ENCODE measurements at places on chromosomes 12 and 14.

- DNase-seq, result no peak
Observed at GRCh38 chr14:20632448-20632830, 9.1 kb downstream of the OR6S1 start.

- peak; percentile 38 for DNase-seq
Observed at GRCh38 chr12:117155278-117156060, 34.8 kb downstream of the FBXO21 start.

- no peak for DNase-seq
Observed at GRCh38 chr12:6546016-6546415, 9.8 kb downstream of the IFFO1 start.

DNA sequence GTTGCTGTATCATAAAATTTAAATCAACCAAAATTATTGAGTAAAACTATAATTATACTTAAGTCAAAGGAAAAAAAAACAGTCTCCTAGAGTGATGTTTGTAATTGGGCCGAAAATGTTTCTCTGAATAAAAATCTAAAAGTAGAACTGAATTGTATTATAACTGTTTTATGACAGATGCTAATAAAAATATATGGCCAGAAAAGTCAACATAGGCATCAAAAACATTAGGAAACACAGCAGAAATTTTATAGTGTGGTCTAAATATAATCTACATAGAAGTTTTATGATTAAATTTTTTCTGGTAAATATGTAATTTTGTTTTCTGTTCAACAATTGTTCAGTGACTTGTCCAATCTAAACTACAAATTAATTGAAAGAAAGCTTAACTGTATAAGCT, 277.8 kb downstream of the ALX1 start:
- no peak for DNase-seq

DNA sequence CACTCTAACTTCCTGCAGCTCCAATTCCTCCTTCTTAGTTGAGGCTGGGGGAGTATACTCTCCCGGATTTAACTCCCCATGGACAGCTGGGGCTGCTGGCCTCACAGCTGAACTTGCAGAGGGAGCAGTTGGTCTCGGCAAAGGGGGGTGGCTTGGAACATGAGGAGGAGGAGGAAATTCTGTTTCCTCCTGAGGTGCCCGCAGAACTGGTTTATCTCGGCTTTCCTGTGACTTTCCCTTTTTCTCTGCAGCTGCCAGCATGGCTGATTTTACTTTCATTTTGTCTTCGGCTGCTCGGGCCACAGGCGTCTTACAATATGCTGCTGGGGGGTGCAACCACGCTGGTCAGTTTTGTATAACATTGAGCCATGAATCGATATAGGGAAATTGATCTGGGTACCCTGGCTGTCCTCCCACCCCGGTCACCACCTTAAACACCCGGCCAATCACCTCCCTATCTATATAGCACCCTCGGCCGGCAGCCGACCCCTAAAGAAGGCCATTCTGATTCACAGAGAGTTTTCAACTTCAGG, 1317.6 kb downstream of the TMEM121 start:
- DNase-seq, result peak; percentile 45

GRCh38 chr14:34228650-34228976, 233.4 kb downstream of the SPTSSA start:
- DNase-seq, result no peak

DNA sequence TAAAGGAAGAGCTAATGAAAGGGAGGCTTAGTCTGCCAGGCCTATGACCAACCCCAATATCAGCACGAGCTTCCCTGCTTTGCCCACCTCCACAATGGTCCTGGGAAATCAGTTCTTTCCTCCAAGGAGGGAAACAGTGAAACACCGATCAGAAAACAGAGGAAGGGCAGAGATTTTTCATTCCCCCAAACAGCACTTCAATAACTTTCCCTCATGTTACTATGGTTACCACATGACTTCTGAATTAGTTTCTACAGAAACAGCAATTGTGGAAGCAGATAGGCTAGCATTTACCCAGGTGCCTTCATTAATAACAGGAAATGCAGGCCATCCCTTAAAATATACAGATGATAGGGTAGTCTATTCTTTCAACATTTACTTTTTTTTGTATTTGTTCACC, 35.9 kb downstream of the TRIM9 start:
- no peak for DNase-seq

- DNase-seq, result no peak
Observed at GRCh38 chr12:1876086-1876485, 42.4 kb downstream of the CACNA2D4 start.

DNA sequence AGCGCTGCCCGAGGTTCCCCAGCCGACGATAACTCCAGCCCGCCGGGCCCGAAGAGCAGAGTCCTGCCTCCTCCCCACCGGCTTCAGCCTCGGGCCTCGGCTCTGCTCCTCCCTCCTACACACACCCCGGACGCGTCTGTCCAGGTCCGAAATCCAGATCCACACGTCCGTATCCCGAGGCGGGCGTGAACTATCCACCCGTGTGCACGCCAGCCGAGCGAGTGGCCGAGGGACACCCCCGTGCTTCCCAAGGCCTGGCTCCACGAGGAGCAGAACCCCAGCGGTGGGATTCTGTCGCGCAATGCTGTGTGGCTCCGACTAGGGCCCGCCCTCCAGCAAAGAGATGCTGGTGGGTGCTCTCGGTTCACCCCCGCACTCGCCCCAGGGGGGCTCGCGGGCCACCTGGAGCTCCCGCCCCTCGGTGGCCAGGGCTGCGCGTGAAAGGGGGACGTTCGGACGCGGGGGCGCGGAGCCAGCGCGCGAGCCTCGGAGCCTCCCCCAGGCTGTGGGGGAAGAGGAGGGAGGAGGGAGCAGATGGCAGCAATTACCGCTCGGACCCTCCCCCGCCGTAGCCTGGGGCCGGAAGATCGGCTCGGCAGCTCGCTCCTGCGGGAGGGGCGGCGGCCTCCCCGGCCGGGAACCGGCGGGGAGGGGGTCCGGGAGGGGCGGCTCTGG, 18.9 kb upstream of the ANKRD33 start:
- DNase-seq, result no peak

GRCh38 chr12:24696800-24697199, 252.1 kb downstream of the BCAT1 start:
- no peak for DNase-seq

DNA sequence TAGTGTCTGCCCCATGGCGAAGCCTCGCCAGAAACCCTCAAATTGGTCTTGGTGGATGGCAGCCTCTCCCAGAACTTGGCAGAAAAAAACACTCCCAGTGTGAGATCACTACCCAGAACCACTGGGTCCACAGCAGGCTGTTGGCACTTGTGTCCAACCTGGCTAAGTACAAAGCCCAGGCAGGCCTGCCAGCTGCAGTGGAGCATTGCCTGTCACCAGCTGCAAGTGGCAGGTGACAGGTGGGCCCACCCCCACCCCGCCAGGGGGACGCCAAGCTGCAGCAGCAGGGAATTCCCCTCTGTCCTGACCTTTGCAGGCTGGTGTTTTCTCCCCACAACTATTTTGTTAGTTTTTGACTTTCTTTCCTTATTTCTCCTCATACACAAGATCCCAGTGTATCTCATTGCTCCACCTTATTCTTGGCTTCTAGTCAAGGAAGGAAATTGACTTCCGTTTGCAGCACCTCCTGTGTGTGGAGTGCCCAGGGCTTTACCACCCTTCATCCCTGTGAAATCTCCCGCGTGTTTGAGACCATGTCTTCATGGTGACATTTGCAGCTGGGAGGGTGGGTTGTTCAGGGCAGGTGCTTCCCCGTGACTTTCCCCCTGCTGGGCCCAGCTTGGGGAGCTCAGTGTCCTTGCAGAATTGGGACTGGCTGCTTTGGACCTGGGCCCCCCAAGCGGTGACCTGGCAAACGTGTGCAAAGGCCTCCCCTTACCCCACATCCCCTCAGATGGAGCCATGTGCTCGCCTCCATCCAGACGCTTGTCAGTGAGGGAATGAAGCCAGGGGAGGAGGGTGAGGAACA, 73.8 kb upstream of the RIN3 start:
- peak; percentile 90 for DNase-seq

GRCh38 chr12:66188584-66189485, at the start of gene IRAK3:
Gene IRAK3, plus strand, starts transcription at chr12:66189214. Its CDS starts 86 bp downstream, at chr12:66189300.
- DNase-seq, result peak; percentile 43

DNA sequence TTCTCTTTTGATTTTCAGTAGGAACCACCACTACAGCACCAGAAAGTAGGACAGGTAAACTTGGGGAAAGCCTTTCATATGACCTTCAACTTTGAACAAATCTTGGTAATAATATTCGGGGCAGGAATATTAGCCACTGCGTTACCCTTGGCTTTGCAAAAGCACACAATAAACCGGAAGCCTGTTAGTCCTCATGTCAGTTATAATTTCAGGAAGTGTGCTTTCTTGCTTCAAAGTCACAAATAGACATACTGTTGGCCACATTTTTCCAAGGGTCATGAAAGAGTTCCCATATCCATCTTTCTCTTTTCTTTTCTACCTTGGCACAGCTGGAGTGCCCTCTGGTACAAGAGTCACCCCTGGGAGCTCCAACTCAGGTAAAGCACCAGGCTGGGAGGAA, 167.2 kb upstream of the CNTN1 start:
- no peak for DNase-seq

- no peak for DNase-seq
Observed at GRCh38 chr12:121668750-121669520, 519 bp downstream of the MORN3 start.

GRCh38 chr14:67269298-67270060, 28.2 kb downstream of the PALS1 start:
- no peak for DNase-seq

GRCh38 chr12:62720661-62721330, 214.2 kb downstream of the PPM1H start:
- DNase-seq, result peak; percentile 65

- no peak for DNase-seq
Observed at GRCh38 chr12:114499338-114499737, 93.4 kb upstream of the TBX5 start.

GRCh38 chr12:85476756-85477155, 196.7 kb downstream of the ALX1 start:
- DNase-seq, result no peak

DNA sequence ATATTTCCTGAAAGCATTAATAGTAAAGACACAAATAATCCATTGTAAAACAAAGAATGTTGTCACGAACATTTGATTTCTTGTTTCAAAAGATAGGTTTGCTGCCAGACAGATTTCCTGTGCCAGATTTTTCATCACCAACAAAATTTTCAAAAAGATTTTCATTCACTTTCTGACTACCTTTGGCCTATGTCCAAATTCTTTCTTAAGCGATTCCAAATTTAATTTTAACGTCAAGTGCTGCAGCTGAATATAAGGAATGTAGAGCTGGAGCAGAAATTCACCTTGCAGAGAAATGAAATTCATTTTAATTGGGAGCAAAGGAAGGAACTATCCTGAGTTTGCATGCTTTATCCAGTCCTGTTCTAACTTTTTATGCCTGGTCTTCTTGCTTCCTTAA, 277.4 kb downstream of the CCER1 start:
- DNase-seq, result no peak

GRCh38 chr12:111192647-111193046, 176.2 kb downstream of the PHETA1 start:
- no peak for DNase-seq

DNA sequence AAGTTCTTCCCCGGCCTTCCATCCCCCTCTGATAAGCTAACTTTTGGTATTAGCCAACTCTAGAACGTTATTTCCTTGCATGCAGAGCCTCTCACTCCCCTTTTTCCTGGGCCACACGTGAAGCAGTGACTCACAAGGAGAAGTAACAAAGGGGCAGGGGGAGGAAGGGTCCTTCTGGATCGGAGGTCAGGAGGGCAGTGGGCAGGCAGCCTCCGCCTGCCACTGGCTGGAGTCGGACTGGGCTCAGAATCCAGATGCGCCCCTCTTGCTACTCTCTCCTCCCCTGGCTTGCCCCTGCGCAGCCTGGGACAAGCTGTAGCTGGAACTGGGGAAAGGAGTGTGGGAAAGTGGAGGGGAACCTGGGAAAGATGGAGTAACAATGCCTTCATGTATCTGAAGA, 55.0 kb downstream of the TPCN1 start:
- DNase-seq, result no peak

- DNase-seq, result peak; percentile 8
Observed at GRCh38 chr12:69553628-69554248, 31.5 kb upstream of the CCT2 start.

DNA sequence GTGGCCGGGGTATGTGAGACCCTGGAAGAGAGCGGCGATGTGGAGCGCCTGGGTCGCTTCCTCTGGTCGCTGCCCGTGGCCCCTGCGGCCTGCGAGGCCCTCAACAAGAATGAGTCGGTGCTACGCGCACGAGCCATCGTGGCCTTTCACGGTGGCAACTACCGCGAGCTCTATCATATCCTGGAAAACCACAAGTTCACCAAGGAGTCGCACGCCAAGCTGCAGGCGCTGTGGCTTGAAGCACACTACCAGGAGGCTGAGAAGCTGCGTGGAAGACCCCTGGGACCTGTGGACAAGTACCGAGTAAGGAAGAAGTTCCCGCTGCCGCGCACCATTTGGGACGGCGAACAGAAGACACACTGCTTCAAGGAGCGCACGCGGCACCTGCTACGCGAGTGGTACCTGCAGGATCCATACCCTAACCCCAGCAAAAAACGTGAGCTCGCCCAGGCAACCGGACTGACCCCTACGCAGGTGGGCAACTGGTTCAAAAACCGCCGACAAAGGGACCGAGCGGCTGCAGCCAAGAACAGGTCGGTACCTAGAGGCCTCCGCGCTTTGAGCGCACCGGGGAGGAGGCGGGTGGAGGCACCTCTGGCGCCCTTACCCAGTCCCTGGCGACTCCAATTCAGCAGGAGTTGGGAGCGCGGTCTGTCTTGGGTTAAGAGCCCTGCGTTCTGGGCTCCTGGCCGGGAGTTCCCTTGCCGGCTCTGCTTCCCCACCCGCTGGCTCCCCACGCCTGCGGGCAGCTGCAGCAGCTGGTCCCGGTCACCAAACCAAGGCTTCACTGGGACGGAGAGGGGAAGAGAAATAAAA, 700 bp downstream of the SIX6 start:
- peak; percentile 59 for DNase-seq

DNA sequence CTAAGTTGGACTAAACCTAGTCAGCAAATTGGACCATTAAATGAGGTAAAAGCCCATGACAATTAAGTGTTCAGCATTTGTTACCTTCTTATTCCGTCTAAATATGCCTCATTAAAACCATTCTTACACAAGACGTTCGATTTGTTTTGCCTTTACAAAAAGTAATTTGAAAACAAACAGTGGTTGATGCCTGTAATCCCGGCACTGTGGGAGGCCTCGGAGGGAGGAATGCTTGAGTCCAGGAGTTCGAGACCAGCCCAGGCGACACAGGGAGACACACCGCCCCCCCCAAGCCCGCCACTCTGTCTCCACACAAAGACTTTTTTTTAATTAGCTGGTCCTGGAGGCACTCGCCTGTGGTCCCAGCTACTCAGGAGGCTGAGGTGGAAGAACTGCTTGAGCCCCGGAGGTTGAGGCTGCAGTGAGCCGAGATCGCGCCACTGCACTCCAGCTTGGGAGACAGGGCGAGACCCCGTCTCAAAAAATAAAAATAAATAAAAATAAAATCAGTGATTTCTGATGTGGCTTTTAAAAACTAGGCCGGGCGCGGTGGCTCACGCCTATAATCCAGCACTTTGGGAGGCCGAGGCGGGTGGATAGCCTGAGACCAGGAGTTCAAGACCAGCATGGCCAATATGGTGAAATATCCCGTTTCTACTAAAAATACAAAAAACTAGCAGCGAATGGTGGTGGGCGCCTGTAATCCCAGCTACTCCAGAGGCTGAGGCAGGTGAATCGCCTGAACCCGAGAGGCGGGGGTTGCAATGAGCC, 856 bp upstream of the EIF4B start:
- DNase-seq, result no peak

All from NCI-H2029 (cell line).